ENCODE measurements at places on chromosomes 11 and 22.

- no peak for DNase-seq
These were observed 3.5 kb downstream of the ANO9 start for GRCh38 chr11:438101-438844.

DNA sequence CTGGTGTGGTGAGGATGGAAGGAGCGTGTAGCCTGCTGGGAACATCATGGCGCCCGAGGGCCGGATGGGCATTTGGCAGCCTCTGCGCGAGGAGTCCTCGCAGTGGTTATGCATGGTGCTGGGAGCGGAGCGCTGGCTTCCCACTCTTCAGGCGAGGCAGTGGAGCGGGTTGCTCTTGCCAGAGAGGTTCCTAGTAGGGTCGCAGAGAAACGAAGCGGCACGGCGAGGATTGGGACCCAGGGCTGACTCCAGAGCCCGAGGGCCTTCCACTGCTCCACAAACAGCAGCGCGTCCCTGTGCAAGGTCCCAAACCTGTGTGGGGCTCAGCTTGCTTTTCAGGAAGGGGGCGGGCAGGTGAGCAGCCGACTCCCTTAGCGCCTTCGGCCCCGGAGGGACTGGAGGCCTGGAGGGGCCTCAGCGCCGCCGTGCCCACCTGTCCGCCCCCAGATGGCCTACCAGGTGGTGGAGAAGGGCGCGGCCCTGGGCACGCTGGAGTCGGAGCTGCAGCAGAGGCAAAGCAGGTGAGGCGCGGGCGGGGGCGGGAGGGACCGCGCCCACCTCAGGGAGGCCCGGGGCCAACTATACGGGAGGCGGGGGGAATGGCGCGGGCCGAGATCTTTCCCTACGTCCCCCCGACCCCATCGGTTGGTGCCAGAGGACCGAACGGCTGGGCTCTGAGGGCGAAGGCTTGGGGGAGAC lies 7.2 kb downstream of the ATG16L2 start:
- DNase-seq: no peak

DNA sequence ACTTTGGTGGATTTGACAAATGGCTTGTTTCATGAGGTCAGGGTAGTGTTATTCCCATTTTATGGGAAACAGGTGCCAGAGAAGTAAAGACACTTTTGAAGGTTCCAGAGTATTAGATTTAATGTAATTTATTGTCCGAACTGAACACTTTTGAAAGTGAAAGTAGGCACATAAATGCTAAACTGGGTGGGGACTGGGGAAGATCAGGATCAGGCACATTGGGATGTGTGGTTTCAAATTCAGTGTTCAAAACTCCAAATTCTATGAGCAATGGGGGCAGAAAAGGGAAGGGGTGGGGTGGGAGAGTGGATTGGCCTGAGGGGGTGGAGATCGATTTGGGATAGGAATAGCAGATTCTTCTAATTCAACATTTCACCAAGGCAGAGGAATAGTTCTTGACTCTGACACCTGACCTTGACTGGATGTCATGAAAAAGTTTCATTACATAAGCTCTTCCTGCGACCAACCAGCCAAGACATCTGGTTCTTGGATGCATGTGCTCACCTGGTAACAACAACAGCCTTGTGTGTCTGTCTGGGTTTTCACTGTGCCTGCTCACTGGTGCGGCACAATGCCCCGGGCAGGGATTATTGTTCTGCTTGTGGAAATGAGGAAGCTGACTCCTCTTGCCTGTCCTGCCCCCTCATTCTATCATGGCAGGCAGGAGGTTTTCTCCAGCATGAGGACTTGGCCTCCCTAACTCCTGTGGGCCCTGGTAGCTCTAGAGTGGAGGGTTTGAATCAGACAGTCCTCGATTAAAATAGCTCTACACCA lies 10.8 kb downstream of the PPFIBP2 start:
- DNase-seq: no peak

DNA sequence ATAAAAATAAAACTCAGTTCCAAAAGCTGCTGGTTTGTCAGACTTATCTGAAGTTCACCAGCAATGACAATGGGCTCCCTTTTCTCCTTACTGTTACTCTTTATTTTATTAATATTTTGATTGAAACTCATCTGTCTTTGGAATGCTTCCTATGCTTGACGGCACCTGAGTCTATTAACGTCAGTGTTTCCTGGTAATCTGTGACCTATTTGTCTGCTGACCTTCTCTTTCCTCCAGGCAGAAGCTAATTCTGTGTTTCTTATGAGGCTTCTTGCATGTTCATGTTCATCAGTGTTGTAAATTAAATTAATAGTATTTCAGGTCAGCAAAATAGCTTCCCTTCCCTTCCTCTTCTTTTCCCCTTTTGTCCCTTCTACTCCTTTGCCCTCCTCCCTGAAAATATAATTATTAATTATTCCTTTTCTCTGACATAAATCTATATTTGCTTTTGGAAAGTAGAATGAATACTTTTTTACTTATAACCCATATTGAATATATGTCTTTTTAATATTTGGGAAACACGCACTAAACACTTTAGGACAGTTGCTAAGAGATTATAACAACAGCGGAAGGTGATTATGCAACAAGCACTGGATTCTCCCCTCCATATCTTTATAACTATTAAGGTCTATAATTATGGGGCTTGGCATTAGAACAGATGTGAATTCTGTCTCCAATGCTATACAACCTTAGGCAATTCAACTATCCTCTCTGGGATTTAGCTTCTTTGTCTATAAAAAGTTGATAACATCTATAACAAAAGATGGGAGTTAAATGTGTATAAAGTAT lies 32.1 kb upstream of the PCF11 start:
- no peak for DNase-seq

DNA sequence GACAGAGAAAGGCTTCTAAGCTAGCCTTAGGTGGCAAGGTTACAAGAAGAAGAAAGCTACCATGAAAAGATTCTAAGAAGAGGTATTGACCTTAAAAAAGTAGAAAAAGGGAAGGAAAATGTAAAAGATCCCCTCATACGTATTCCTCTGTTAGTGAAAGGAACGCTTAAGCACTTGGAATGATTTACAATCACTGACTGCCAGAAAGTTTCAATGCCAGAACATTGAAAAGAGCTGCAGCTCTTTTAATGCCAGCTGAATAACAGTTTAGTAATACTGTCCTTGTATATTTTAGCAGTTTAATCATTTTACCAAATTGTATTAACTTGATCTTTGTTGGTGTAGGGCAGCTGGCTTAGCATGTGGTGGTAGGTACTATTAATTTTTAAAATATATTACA lies 650.7 kb downstream of the FAM181B start:
- DNase-seq: no peak

DNA sequence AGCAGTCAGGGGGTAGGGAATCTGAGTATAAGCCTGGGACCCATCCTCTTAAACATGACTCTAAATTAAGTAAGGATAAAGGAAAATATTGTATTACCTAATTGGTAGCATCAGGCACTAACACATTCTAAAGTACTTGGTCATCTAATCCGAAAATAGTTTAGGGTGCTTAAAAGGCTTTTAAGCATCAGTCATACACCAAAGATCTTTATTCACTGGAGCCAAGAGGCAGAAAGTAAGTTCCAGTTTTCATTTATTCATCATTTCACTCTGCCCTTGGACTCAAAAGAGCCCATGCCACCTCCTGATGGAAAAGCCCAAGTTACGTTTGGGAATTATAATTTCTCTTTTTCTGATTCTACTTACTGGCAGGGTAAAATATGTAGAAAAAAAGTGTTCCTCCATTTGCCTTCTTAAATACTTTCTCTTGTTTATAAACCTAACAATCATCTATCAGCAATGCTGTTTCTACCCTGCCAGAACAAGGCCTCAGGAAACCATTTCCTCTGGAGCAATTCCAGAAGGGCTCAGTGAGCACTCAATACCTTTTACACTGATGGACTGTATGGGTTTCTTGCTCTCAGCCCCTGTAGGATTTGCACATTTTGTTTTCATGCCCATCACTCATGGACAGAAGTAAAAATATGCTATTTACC lies 120.1 kb upstream of the SLC5A12 start:
- no peak for DNase-seq

- no peak for DNase-seq
These were observed 12.1 kb downstream of the PPM1F start for GRCh38 chr22:21940521-21940920.

DNA sequence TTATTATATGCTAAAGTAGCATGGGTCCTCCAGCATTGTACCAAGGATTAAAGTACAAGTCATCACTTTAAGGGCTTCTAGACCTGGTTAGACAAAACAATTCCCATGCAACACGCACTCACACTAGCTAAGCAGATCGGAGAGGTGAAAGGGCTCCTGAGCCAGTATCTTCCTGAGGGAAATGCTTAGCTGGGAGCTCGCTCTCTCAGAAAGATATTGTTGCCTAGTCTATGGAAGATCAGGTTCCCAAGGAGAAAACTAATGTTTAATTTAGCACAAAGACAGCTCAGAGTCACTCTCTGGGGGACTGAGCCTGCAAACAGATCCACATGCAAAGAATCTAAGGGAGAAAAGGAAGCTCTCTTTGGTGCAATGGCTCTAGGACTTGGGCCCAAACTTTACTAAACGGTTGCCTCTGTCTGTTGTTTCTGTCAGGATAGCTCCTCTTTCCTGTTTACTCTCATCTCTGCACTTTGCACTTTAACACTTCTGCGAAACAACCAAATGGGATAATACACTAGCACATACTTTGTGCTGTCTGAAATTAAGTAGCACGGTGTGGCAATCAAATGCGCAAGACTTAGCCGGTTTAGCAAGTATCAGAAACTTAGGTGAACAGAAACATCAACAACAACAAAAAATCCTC lies 10.7 kb downstream of the MAML2 start:
- no peak for DNase-seq

DNA sequence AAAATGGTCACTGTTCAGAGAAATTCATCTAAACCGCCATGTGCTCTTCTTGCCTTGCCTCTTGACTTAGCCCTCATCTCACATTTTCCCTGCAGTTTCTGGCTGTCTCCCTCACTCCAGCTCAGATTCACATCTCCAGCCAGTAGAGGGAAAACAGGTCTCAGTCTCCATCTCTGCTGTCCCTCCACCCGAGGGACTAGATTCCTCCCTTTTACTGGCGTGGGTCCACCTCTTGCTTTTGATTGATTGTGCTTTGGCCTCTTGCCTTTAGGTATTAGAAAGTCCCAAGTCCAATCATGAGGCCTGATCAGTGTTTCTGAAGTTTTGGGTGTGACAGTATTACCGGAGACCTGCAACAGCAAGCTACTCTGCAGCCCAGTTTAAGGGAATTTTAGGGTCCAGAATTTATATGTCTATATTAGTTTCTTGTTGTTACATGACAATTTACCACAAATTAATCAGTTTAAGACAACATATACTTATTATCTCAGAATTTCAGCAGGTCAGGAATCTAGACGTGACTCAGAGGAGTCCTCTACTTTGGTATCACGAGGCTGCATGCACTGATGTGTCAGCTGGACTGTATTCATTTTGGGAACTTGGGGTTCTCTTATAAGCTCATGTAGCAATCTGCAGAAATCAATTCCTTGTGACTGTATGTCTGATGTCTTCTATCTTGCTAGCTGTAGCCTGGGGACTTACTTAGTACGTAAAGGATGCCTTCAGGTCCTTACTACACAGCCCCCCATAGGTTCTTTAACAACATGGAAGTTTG lies 805.2 kb upstream of the CCDC90B start:
- DNase-seq: no peak

GRCh38 chr11:96388891-96389719 lies 607 bp downstream of the CCDC82 start:
- DNase-seq: no peak

DNA sequence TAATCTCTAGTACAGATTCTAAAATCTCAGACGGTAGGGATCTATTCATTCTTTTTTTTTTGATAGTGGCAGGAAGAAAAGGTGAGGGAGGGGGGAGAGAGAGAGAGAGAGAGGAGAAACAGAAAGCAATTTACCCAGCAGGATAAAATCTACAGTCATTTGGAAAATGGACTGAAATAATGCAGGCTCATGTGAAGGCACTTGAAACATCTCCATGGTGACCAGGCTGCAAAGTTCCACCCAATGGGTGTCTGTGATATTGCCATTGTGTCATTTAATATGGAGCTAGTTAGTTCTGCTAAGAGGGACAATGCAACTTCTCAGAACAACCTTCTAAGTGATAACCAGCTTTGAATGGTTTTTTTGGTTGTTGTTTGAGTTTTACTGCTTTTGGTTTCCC lies 165.2 kb upstream of the RAG2 start:
- DNase-seq: no peak

DNA sequence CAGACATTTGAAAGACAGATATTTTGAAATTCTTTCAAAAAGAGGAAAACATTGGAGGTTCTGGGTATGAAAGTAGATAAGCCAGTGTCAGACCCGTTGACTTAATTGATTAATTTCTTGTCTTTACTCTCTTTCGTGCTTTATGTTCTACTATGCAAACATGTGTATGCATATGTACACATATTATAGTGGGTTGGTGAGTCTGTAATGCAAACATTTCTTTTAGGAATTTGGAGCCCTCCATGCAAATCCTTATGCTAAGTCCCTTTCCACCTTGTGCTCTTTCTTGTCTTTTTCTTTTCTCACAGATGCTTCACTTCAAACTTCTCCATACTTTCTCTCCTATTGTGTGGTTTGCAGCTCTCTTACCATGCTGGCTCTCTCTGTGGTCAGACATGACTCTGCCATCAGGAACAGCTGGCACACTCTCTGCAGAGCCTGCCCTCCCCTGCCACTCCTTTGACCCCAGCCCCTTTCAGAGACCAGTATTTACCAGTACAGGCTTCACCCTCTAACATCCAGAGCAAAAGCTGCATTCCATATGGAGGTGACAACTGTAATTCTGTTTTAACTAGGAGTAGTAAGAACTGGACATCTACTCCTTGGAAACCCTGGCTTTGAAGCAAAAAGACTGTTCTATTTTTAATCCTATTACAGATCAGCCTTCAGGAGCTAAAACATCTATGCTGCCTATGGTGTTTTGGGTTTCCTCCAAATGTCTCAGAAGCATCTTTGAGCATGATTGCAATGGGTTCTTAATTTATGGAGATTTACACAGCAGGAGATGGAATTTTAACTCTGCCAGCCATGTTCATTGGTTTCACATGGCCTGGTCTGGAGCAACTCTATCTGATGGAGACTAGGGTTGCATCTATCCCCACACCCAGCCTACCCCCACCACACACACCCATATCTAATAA lies 386.9 kb upstream of the FAT3 start:
- DNase-seq: no peak

DNA sequence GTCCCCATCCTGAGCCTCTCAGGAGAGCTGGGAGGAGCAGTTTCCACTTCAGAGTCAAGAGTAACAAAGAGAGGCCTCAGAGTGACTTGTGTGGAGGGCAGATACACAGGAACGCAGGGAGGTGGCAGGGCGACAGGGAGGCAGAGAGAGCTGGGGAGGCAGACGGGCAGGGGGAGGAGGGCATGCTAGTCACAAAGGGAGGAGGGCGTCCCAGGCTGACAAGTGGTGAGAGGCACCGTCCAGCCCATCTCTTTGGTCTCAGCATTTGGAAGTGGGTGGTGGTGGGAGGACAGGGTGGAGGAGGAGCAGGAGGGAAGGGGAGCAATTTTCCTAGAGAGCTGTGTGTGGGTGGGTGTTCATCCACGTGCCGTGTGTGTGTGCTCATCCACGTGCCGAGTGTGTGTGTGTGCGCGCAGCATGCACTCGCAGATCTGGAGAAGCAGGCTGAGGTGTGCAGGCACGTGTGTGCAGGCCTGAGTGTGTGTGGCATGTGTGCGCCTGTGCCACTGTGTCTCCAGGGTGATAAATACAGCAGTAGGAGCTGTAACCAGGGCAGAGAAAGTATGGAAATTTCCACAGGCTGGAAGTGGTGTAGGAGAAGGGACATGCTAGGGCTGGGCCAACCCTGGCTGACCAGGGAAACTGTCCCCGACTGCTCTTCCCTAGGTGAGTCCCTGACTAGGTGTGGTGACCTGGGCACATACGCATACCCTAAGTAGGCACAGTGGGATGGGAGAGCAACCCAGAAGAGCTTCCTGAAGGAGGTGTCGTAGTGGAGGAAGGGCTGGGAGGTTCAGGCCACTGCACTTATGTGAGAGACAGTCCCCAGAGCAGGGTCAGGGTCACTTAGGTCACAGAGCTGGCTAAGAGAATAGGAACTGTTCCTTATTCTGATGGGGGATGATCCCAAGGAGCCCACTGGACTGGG lies 7.3 kb upstream of the PDE2A start:
- no peak for DNase-seq

Data from SJSA1 (cell line).